ENCODE measurements at places on chromosomes 13 and 19.
A peak's percentile ranks its signal among the peaks of the same experiment; 100 is the strongest.

GRCh38 chr19:13214036-13214730 lies 64.0 kb downstream of the IER2 start:
- no peak for DNase-seq

DNA sequence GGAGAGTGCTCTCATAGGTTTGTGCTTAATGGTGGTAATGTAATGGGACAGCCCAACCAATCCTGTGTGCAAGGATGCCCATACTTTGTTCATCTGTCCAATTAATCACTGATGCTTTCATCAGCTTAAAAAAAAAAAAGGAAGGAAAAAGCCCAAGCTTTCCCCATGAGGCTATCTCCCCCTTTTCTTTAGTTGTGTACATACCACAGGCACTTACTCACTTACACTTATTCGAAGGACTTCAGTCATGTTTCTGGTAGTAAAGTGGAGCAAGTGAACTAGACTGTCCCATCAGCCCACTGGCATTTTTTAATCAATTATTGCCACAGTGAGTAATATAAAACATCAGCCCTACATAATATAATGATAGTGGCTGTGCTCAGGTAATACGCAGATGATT lies 183.5 kb upstream of the UFM1 start:
- peak; percentile 17 for DNase-seq

DNA sequence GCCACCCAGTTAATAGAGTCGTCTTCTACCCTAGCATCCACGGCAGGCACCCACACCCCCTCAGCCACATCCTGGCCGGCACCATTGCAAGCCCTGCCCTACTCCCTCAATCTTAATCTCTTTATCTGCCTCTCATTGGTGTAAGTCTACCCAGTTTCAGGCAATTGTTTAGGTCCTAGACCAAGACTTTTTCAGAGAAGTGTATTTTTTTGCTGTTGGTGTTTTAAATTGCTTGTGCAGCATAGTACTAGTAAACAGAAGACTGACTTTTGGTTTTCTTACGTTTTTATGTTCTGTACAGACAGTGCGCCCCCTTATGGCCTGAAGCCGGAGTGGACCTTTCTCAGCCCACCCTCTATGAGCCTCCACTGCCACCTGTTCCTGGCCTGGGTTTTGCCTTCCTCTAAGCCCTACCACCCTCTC lies 2.3 kb upstream of the LCP1 start:
- no peak for DNase-seq

- DNase-seq: no peak
Observed at GRCh38 chr13:21040120-21040826, 21.1 kb downstream of the LATS2 start.

GRCh38 chr13:113142876-113143275 lies 15.6 kb upstream of the PROZ start:
- DNase-seq: no peak

DNA sequence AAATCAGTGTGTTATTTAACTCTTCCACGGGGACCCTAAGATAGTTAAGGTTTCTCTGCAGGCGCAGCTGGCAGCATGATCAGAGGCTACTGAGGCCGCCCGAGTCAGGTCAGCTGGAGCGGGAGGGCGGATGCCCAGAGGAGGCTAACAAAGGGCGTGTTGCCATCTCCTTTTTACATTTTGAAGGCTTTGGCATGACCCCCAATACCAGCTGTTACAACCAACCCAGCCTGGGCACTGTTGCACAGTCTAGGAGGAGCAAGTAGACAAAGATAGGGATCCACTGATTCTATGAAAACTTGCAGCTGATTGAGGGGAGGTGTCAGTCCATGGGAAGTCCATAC lies 15.7 kb downstream of the COL4A2 start:
- no peak for DNase-seq

DNA sequence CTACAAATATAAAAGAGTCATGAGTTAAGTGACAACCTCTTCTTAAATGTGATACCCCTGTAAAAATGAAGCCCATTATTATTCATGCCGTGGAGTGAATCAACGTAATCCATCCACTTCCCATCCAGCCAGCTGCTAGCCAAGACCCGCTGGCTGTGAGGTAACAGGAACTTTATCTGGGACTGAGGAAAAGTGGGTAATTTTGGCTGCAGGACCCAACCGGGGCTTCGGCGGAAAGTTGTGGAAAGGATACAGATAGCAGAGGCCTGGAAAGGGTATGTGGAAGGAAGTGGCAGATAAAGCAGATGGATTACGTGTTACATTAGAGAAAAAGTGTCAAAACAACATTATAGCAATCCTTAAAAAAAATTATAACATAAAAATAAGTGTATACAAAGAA lies 48.3 kb downstream of the SLC7A1 start:
- DNase-seq: no peak

GRCh38 chr13:40963927-40964326 lies 55.2 kb downstream of the ELF1 start:
- no peak for DNase-seq

GRCh38 chr19:43901395-43902390 lies 33.4 kb downstream of the ZNF45 start:
- peak; percentile 60 for DNase-seq

- no peak for DNase-seq
Observed at GRCh38 chr19:8811315-8812172, 20.6 kb downstream of the ZNF558 start.

- DNase-seq: no peak
Observed at GRCh38 chr19:51292971-51293370, 18.5 kb upstream of the IGLON5 start.

DNA sequence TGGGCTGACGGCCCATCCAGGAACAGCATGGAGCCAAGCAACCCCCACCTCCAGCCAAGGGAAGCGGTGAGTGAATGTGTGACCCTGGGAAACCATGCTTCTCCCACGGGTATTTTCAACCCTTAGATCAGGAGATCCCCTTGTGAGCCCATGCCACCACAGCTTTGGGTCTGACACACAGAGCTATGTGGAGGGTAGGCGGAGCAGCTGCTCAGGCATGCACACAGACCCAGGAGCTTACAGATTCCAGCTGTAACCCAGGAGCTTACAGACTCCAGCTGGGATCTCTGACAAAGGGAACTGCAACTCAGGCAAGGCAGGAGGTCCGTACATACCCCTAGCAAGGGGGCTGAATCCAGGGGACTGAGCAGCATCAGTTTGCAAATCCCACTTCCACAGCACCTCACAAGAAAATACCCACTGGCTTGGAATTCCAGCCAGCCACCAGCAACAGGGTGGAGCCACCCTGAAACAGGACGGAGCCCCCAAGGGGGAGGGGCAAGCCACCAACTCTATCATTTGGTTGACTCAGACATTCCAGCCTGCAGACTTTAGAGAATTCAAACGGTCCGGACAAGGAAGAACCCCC lies 40.8 kb upstream of the RFXAP start:
- no peak for DNase-seq

GRCh38 chr13:73240193-73240592 lies 181.4 kb downstream of the KLF5 start:
- no peak for DNase-seq

DNA sequence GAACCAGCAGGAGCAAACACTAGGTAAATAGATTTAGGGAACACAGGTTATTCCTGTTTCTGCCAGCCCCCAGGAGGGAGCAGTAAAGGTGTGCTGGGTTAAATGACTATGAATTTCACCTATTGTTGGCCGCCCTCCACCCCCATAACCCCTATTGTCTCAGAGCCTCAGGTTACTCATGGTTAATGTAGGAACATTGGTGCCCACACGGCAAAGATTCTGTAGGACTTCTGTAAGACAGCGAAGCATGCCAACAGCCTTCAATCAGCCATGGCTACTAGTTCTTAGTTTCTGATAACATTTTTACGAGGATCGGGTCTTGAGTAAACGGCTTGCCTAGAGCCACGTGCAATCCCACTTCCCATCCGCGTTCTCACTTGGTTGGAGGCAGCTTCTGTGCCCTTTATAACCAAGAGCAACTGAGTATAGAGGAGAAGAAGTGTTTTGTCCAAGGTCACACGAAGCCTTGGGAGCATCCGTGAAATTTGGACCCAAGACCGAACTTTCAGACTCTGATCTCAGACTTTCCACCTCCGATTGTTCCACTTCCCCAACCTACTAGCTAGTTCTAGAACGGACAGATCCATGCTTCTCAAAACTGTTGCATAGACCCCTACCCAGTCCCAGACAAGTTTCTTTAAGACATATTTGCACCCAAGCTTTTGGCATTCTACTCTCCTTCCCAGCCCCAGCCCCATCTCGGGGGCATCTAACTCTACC lies 5.1 kb upstream of the CACNG8 start:
- no peak for DNase-seq

GRCh38 chr19:1503089-1503924 lies 9.5 kb downstream of the ADAMTSL5 start:
- no peak for DNase-seq
